ENCODE measurements at places on chromosomes 6 and 20.

DNA sequence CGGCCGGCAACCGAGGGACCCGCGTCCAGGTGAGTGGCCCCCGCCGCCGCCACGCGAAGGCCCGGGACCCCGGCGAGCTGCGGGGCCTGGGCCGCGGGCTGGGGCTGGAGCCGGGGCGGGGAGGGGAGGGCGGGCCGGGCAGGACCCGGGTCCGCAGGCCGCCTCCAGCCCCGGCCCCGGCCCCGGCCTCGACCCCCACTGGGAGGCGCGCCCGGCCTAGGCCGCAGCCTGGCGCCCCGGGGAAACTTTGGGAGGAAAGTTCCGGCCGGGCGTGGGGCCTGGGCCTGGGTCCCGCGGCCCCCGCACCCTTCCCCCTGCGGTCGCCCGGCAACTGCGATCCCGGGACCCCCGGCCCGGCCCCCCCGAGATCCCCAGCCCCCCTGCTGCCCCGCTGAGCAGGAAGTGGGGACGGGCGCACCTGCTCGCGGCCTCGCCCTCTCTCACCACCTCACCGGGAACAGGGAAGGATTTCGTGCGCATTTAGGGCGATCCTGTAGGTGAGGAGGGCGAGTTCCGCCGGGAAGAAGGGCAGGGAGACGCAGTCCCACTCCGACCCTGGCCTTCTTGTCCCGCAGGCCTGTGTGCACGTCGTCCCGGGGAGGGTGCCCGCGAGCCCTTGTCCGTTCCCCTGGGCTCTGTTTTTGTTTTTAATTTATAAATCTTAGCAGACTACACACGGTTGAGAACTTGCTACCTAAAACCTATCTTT lies 402 bp downstream of the OSBPL2 start:
- no peak for DNase-seq

DNA sequence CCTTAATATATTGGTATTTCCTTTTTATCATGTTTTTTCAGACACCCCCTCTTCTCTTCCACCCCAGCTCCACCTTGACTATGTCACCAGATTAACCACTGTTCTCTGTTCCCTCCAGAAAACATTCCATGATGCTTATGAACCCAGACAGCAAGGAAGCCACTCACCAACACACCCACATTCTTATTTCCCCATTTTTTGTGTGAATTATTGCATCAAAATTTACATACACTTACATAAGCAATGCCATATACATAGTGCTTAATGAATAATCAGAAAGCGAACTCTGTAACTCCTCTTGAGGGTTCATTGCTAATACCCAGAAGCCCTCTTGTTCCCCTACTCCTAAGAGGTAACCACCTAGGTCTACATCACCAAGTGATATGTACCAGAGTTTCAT lies 182.3 kb upstream of the CDYL start:
- DNase-seq, result no peak

DNA sequence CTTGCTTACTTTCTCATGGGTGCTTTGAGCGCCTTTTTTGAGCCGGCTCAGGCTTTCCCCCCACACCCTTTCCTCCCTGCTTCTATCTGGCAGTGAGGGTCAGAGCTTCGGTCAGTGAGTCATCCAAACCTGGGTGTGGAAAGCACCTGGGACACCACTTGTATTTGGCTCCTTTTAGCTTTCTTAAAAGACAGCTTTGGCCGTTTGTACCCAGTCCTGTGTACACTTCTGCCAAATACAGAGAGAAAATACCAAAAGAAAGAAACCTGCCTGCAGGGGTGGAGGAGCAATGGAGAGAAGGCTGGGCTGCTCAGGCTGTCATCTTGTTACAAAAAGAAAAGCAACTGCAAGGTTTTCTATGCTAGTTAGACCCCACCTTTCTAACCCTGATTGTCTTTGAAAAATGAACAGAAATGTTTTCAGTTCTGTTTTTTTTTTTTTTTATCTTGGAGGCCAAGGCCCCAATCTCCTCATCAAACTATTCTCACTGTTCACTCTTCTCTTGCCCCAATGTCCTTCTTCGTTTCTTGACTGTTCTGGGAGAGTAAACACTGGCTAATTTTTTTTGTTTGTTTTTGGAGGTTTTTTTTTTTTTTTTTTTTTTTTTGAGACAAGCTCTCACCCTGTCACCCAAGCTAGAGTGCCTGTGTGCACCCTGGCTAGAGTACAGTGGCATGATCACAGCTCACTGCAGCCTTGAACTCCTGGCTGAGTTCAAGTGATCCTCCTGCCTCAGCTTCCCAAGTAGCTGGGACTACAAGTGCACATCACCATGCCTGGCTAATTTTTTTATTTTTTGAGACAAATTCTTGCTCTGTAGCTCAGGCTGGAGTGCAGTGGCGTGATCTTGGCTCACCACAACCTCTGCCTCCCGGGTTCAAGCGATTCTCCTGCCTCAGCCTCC lies 76.4 kb downstream of the SSR1 start:
- no peak for DNase-seq

- DNase-seq, result no peak
These were observed 153.3 kb upstream of the SYNCRIP start for GRCh38 chr6:85795945-85796344.

DNA sequence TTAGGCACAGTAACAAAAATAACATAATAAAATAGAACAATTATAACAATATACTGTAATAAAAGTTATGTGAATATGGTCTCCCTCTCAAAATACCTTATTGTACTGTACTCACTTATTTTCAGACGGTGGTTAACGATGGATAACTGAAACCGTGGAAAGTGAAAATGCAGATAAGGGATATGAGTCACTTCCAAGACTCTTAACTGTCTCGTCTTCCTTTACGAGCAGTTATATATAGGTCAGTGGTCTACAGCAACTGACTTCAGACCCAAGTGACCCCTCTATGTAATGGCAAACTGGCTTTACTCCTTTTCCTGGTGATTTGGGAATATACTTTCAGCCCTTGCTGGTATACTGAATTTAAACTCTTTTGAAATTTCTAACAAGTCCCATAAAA lies 261.4 kb downstream of the SLC35F1 start:
- DNase-seq, result no peak

DNA sequence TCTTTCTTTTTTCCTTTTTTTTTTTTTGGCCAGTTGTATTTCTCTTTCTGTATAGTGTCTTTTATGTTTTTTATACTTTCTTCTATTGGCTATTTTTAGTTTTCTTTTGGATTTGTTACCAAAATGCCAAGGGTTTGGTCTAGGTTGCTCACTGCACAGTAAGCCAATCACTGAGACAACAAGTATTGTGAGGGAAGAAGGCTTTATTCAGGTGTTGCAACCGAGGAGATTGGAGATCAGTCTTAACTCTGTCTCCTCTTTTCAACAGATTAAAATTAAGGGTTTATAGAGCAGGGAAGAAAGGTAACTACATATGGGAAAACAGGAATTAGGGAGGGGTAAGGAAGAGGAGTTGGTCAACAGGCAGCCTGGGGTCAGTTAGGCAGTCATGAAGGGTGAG lies 10.1 kb upstream of the TRIM26 start:
- no peak for DNase-seq

GRCh38 chr6:105348897-105349296 lies 54.0 kb downstream of the PREP start:
- no peak for DNase-seq

- peak; percentile 20 for DNase-seq
These were observed 2.5 kb downstream of the RSPO3 start for GRCh38 chr6:127120787-127121636.

- peak; percentile 36 for DNase-seq
These were observed 239.6 kb downstream of the GRIK2 start for GRCh38 chr6:101633081-101633480.

GRCh38 chr6:169225887-169226286 lies 27.8 kb downstream of the THBS2 start:
- DNase-seq, result no peak

- no peak for DNase-seq
These were observed 9.2 kb downstream of the BEND3 start for GRCh38 chr6:107106165-107106564.

DNA sequence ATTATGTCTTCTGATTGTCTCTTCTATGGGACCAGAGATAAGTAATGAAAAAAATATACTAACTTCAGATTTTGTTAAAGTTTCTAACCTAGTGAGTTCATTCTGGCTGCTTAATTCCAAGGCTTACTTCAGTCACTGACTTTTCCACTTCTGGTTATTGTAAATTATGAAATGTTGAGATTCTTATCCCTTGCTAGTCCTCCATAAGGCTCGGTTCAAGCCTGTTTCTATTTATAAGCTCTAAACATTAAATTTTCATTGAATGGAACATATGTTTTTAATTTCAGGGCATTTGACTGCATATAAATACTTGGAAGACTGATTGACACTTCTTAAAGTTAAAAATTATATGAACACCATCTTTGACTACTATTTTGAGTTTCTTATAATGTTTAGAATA lies 23.6 kb upstream of the NKAIN2 start:
- DNase-seq, result no peak

GRCh38 chr6:80226151-80226550 lies 119.7 kb downstream of the BCKDHB start:
- DNase-seq, result no peak

- no peak for DNase-seq
These were observed 36.8 kb downstream of the NDRG3 start for GRCh38 chr20:36709126-36709525.

GRCh38 chr6:128757961-128758360 lies 125.0 kb upstream of the LAMA2 start:
- no peak for DNase-seq

GRCh38 chr6:89392823-89393222 lies 19.2 kb downstream of the RRAGD start:
- no peak for DNase-seq

GRCh38 chr6:165605182-165605875 lies 57.7 kb downstream of the PDE10A start:
- DNase-seq, result no peak

DNA sequence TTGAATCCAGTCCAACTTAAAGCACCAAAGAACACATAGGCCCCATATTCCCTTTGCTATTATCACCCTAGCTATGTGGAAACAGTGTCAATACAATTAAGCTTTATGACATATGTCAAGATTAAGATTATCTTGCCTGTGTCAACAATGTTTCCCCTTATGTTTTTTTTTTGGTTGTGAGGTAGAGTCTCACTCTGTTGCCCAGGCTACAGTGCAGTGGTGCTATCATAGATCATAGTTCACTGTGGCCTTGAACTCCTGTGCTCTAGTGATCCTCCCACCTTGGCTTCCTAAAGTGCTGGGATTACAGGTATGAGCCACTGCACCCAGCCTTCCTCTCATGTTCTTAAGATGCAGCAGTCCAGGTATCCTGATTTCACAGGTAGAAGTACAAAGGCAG lies 17.8 kb downstream of the AFG1L start:
- DNase-seq, result no peak

DNA sequence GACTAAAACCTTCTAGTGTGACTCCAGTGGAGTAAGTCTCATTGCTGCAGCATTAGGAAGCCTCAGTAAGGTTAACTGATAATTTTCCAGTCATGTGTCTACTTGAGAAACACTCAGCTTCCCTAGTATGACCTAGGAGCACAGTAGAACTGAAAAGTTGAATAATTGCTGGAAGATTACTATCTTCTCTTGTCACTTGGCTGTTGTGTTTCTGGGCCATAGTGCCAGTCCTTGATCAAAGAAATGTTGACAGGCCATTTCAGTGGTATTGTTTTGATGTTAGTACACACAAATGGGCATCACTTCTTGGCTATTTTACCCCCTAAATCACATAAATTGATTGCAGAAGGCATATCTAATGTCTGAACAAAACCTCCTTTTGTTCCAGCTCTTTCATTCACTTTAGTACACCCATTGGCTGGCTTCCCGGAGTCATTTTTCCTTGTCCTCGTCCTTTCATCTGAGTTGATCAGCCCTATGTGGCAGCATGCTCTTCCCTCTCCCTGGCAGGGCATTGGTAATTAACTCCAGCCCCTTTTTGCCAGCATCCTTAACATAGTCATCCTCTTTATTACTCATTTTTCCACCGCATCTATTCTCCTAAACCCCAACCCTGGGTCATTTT lies 6.0 kb downstream of the ENPP3 start:
- DNase-seq, result peak; percentile 17

DNA sequence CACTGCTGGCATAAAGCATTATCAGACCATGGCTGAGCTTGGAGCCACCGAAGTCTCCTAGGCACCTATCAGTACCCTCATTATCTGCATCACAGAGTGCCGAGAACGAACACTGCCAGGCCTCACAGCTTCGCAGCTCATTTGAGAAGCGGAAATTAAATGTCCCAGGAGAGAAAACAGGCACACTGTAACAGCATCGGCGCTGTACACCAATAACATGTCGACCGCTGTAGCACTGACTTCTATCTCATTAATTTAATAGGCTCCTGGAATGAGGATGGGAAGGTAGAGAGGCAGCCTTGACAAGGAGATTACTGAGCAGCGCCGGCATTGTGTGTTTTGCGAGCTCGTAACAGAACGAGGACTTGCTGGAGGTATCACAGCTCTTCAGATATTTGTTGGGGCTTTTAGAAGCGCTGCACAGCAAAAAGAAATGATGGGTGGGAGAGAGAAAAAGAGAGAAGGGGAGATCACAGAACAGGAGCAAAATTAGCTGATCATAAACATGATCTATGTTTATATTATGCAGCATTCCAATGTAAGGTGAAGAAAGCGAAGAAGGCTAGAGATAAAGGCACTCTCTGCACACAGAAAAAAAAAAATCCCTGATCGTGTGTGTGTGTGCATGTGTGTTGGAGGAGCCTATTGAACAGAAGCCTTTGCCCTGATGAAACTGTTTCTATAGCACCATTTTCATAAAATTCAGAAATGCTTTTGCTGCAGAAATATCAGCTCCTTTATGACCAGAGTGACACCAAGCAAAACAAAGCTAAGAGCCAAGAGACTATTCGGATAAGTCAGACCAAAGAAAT lies 29.2 kb downstream of the ID4 start:
- no peak for DNase-seq

GRCh38 chr6:90298459-90299053 lies 1.9 kb upstream of the BACH2 start:
- no peak for DNase-seq

- DNase-seq, result no peak
These were observed 56.1 kb downstream of the GJA1 start for GRCh38 chr6:121491576-121491975.

- peak; percentile 45 for DNase-seq
These were observed 38.9 kb downstream of the MGME1 start for GRCh38 chr20:18007534-18008292.

DNA sequence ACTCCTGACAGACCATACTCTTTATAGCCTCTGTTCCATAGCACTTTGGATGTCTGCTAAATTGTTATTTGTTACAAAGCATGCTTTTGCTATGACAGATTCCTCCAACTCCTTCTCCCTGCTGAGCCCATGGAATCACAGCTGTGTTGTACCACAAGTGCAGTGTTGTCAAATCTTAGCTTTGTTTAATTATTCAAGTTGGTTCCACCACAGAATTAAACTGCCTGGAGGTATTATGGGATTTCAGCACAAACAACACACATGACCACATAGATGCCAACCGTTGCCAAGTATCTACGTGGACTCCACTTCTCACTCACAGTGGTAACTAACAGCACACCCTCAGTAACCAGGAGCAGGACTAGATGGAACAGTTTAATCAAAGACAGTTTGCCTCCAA lies 32.7 kb upstream of the MARCKS start:
- no peak for DNase-seq

DNA sequence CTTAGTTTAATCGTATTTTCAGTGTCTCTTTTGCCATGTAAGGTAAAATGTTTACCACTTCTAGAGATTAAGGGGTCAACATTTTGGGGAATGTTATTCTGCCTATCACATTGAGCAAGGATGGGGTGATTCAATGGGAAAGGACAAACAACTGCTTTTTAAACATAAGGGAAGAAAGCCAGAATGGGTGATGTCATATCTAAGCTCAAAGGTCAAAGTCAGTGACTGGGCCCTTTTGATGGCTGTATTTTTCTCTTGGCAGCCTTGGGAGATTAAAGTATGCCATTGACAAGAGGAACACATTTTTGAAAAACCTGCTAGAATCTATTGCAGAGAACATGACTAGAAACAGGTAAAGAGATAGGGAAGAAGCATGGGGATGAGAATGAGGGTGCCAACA lies 477.3 kb upstream of the IRAK1BP1 start:
- no peak for DNase-seq
